Stimulated activated naive CD8-positive, alpha-beta T cell treated with anti-CD3 and anti-CD28 coated beads, Interleukin-15, amount 100 ng/mL, for 72 hours (primary cell): ENCODE measurements at places on chromosomes 11 and 22.

GRCh38 chr11:9219572-9219971 is 45.6 kb downstream of the DENND5A start:
- DNase-seq, result no peak

DNA sequence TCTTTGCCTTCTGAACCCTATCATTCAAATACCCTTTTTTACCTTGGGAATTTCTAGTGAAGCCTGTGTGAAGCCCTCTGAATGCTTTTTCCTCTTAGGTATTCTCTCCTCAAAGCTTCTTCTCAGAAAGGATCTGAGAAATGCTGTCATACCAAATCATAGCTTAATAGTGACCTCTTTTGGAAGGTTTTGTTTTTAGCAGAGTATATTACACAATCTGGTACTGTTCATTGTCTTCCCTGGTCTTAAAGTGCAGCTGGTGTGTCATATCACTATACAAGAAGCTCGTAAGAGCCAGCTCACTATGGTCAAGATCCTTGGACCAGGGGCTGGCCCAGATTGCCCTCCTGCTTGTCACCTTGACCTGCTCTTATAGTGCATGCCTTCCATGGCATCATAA is 204.4 kb upstream of the ANO5 start:
- DNase-seq, result no peak

DNA sequence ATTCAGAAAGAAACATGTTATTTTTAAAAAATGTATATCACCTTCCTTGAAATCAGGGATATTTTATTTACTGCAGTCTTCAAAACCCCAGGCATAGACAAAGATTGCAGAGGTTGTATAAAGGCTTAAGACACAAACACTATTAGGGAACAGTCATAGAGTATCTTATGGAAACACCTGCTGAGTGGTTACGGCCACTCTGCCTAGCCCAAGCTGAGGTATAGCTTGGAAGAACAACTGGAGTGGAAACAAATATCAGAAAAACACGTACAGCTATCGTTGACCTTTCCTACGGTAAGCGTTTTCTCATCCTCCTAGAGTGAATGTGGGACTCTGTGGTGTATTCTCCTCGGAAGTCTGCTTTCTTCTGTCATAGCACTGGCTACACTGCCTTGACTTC is 30.4 kb upstream of the LYVE1 start:
- no peak for DNase-seq

- no peak for DNase-seq
These were observed 13.4 kb upstream of the P2RY2 start for GRCh38 chr11:73204711-73205121.

GRCh38 chr11:65410936-65411680 is 11.5 kb upstream of the NEAT1 start:
- no peak for DNase-seq

DNA sequence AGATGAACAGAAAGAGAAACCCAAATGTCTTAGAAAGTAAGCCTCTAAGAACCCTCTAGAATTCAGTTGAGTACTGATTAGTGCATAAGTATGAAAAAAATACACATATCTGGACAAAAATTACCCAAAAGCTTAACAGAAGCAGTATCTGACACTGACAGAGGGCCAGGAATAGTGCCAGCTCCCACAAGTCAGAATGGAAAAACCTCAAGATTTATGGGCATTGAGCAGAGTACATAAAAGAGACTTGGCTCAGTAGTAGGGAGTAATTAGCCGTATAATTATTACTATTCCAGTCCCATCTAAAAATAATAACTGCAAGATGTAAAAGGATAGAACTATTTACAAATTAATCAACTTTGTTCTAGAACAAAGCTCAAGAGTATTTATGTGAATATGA is 834.5 kb downstream of the FAM181B start:
- DNase-seq, result no peak

- peak; percentile 66 for DNase-seq
These were observed 3.0 kb downstream of the PKP3 start for GRCh38 chr11:396948-397548.

- DNase-seq, result no peak
These were observed 17.6 kb upstream of the PARVA start for GRCh38 chr11:12359761-12360160.

- peak; percentile 33 for DNase-seq
These were observed 77.9 kb downstream of the SIK3 start for GRCh38 chr11:117020287-117020686.

GRCh38 chr11:112113539-112114457 is 27.1 kb downstream of the SDHD start:
- DNase-seq, result no peak

- DNase-seq, result no peak
These were observed 313.3 kb downstream of the NTM start for GRCh38 chr11:131683666-131684065.

GRCh38 chr11:80194625-80195024 is 753.8 kb upstream of the TENM4 start:
- no peak for DNase-seq

DNA sequence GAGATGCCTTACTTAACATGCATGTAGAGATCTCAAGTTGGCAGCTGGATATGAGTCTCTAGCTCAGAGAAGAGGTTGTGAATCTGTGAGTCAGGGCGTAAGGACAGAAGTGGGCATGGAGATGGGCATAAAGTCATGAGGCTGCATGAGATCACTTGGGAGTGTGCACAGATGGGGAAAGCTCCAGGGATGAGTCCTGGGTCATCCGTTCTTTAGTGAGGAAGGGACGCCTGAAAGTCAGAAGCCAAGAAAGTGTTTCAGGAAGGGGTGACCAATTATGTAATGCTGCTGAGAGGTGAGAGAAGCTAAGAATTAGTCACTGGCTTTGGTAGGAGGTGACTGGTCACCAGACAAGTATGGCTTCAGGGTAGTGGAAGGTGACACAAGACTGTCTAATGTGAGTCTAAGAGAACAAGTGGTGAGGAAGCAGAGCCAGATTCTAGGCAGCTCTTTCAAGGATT is 6.7 kb downstream of the ACP2 start:
- no peak for DNase-seq

DNA sequence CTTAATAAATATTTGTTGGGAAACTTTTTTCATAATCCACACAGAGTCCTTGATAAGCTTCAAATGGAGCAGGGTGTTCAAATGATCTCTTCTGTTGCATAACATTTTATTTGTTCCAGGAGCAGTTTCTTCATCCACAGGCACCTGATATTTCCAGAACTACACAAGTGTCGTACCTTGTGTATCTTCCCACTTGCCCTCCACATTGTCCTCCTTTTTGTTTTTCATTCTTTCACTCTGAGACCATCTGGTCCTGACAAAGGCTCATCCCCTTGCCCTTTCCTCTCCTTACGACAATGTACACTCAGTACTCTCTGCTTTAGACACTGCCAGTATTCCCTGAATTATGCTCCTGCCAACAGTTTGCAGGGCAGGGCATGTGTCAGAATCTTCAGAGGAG is 5.2 kb upstream of the AMOTL1 start:
- DNase-seq, result no peak

DNA sequence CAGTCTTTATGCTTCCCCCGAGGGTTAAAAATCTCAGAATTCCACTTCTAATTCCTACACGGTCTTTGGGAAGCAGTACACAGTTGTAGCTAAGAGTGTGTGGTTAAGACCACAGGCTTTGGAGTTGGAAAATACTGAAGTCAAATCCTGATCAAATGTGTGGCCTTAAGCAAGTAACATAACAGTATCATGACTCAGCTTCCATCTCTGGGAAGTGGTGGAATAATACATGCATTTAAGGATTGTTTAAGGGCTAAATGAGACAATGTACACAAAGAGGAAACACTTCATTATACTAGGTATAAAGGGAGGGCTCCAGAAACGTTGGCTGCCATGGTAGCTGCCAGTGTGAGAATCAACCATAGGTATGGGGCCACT is 71.5 kb downstream of the FAT3 start:
- no peak for DNase-seq

GRCh38 chr22:44201665-44202064 is 20.9 kb downstream of the PARVG start:
- DNase-seq, result no peak

- DNase-seq, result no peak
These were observed 37.0 kb upstream of the TIMP3 start for GRCh38 chr22:32764330-32765131.

DNA sequence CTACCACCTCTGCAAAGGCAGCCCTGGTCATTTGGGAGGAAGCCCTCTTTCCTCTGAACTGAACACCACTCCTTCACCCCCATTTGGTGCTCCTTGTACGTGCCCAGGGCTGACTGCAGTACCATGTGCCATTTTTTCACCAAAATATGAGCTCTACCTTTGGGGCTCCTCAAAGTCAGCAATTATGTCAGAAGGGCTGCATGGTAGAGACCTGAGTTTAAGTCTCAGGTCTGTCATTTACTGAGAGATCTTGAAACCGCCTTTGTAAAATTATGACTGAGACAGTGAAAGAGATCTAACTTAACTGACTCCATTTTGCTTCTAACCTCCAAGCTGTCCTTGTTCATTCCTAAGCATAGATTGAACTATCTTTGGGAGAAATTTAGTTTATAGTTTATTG is 58.0 kb downstream of the THAP12 start:
- DNase-seq, result no peak

GRCh38 chr11:12044799-12045198 is 36.4 kb upstream of the DKK3 start:
- DNase-seq, result no peak

DNA sequence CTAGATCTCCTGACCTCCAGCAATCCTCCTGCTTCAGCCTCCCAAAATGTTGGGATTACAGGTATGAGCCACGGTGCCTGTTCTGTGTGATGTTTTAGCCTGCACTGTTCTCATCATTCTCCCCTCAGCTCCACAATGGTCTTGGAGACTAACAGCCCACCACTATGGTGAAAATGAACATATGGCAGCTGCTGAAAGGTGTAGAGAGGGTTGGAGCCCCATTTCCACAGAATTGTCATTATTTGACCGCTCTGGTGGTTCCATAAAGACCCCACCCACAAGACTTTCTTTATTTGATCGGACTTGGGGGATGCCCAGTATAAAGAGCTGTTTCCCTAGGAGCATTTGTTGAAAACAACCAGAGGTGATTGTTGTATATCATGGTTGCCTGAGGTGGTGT is 67.9 kb upstream of the SEPTIN5 start:
- DNase-seq, result no peak

GRCh38 chr22:46684706-46685105 is 53.3 kb downstream of the CERK start:
- no peak for DNase-seq

- no peak for DNase-seq
These were observed 27.5 kb downstream of the CSTF3 start for GRCh38 chr11:33133761-33134160.

DNA sequence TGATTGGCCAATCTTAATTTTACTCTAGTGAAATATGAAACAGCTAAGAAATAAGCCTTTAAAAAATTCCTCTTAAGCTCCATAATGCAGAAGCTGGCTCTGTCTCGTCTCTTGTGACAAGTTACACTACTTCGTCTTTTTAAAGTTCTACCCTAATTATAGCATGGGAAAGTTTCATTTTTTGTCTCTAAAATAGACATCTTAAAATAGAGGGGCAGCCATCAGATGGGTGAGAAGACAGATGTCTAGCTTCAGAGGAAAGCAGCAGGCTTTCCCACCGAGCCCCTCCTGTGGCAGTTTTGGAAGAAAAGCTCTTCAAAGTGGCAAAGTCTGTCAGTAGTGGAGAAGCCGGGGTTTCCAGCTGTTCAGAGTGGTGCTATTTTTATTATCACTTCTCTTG is 39.5 kb downstream of the XRRA1 start:
- DNase-seq, result no peak

GRCh38 chr11:12717851-12718291 is 43.6 kb downstream of the TEAD1 start:
- DNase-seq, result peak; percentile 70

- no peak for DNase-seq
These were observed 44.2 kb downstream of the LMO1 start for GRCh38 chr11:8219257-8220021.

DNA sequence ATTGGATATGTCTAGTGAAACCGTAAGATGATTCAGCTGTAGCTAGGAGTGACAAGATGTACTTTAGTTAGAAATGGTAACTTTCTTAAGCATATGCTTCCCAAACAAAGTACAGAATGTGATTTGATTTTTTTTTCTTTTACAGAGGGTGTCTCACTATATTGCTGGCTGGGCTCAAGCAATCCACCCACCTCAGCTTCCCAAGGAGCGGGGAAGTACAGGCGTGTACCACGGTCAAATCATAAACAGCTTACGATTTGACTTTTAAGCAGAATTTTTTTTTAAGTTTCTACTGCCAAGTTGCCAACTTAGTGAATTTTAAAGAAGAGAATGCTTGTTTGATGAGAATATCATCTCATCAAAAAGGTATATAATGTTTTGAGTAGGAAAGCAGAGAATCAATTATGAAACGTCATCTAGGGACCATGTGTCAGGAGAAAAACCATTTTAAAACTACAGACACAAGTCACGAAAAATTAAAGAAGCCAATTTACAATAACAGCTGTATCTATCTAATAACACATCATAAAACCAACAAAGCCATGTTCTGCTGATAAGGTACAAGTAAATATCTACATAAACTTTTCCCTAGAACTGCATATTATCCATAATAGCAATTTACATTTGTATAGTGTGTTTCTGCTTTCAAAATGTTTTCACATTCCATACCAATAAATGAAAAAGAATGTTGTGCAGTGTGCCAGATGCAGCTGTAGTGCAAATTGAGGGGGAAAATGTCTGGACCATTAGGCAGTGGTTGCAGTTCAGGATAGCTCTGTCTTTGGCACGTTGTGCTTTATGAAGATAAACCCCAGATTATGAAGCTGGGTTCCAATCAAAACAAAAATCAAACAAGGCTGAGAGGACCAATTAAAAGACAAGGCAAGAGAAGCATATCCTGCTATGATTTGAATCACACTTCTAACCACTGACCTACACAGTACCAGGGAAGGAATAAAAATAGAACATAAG is 33.7 kb upstream of the USP47 start:
- DNase-seq, result no peak

- DNase-seq, result no peak
These were observed 110.9 kb downstream of the GALNT18 start for GRCh38 chr11:11510939-11511338.

GRCh38 chr22:19509923-19510322 is 14.3 kb downstream of the CLDN5 start:
- no peak for DNase-seq

GRCh38 chr22:36863979-36864378 is 3.2 kb downstream of the NCF4 start:
- no peak for DNase-seq

DNA sequence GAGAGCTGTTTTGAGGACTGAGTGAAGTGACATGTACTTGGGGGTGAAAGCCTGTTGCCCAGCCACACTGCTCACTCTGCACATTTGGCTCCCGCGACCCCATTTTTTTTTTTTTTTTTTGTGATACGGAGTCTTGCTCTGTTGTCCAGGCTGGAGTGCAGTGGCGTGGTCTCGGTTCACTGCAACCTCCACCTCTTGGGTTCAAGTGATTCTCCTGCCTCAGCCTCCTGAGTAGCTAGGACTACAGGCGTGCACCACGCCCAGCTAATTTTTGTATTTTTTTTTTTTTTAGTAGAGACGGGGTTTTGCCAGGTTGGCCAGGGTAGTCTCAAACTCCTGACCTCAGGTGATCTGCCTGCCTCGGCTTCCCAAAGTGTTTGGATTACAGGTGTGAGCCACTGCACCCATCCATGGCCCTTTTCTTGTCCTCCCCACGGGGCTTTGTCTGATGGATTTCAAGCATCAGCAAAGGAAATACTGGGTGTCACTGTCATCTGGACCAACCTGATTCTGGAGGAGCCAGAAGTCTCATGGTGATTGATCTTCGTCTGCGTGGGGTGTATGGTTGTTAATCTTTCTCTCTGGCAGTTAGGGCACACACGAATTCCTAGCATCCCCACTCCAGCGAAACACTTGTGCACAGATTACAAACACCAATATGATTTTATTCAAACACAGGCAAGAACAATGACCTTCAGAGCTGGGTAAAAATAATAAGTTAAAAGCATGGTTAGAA is 3.4 kb upstream of the UCP3 start:
- DNase-seq, result no peak

GRCh38 chr11:17479284-17480214 is 2.9 kb upstream of the ABCC8 start:
- no peak for DNase-seq
